ENCODE measurements at places on chromosomes 2 and 18. TPM values are rescaled to one million over a fixed set of nuclear protein-coding genes. Genes with fewer than 3 reads are reported as not detected.

GRCh38 chr2:153548536-153548935, 70.0 kb upstream of the RPRM start:
- no peak for DNase-seq
- H3K36me3 ChIP-seq: no peaks in the 10 kb centered on the region
- H3K4me3 ChIP-seq: no peak overlapping the region
- no peak overlapping the region for H3K27ac ChIP-seq

Gene TSPYL6
- not detected for total RNA-seq

DNA sequence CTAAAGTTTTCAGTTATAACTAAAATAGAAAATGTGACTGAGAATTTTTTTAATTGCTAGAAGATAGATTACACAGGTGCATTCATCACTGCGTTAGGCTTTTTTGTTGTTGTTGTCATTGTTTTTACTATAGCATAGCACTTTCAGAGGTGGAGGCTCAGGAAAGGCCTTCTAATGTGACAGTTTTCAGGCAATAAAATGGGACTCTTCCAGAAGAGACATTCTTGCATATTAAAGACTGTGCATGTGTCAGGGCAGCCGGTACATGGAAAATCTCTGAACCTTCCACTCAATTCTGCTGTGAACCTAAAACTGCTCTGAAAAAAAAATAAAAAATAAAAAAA, 175.2 kb downstream of the METTL4 start:
- no peaks in the 10 kb centered on the region for H3K36me3 ChIP-seq
- H3K4me1 ChIP-seq: no peaks in the 10 kb centered on the region
- no peak overlapping the region for H3K4me3 ChIP-seq

DNA sequence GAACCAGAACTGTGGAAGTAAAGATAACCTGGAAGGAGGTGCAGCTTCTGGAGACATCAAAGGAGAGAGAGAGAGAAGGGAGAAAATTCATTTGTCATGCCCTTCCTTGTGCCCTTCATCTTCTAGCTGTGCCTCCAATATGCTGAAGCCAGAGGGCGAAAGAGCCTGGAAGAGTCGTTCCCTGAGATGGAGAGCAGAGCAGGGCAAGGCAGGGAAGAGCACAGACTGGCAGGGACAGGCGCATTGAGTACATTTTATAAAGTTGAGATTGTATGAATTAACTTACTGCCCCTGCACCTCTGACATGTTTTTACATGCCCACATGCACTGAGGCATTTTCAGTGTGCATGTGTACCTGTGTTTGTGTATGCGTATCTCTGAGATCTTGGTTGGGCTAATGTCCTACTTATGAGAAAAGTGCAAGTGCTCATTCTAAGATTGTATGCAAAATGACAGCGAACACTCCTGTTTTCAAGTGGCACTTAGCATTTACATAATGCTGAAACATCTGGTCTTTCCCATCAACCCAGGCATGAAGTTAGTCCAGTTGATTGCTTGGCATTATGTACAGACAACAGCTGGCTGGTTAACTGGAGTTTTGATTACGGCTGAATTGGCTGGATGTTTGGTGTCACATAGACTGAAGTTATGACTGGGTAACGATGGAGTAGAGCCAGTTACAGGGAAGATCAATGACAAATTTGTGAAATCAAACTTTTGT, 23.7 kb upstream of the MMADHC start:
- H3K27ac ChIP-seq: no peak overlapping the region
- H3K36me3 ChIP-seq: no peaks in the 10 kb centered on the region
- DNase-seq: no peak
- peaks cover 6% of the 10 kb centered on the region for H3K4me1 ChIP-seq

Gene B4GALT6
- 0.32 TPM for total RNA-seq

Gene LRP1B
- total RNA-seq: not detected

DNA sequence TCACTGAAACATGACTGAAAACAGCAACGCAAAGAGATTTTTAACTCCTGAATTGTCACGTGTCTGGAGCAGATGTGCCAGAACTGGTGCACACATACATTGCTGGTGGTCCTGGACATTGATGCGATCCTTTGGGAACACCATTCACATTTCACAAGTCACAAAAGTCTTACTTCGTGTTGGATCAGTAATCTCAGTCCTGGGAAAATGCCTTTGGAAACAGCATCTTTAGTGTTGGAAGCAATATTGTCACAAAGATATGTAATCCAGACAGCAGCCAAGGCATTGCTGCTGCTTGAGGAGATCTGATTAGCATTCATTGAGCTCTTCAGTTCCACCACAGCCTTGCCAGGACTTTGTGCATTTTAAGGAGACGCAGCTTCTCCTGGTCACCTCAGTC, 126.2 kb upstream of the SH3BP4 start:
- H3K4me1 ChIP-seq: peaks cover 15% of the 10 kb centered on the region
- H3K4me3 ChIP-seq: no peak overlapping the region
- no peaks in the 10 kb centered on the region for H3K36me3 ChIP-seq
- H3K27ac ChIP-seq: no peak overlapping the region
- DNase-seq: no peak
- no peaks in the 10 kb centered on the region for H3K27me3 ChIP-seq

- no peak for DNase-seq
- H3K4me3 ChIP-seq: no peak overlapping the region
- no peaks in the 10 kb centered on the region for H3K4me1 ChIP-seq
- no peaks in the 10 kb centered on the region for H3K36me3 ChIP-seq
- H3K27ac ChIP-seq: no peak overlapping the region
These were observed 218.5 kb downstream of the TPGS2 start for GRCh38 chr18:36610258-36610657.

Gene IL36RN
- not detected for total RNA-seq

DNA sequence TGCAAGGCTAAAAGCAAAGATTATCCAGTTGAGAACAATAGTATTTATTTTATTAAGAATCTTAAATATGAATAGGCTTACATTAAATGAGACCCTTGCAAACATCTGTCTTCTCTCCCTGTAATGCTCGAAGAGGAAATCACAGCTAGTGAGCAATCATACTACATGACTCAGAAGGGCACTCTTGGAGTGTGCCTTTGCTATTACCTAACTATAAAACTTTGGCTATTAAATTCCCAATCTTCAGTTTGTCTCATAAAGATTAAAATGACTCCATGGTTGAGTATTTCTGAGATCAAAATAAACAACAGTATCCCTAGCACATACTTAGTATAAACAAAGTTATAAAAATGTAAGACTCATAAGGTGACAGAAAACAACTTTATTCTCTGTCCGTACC, 296.9 kb downstream of the KCNJ3 start:
- no peaks in the 10 kb centered on the region for H3K27me3 ChIP-seq
- H3K27ac ChIP-seq: no peak overlapping the region
- DNase-seq: no peak
- no peaks in the 10 kb centered on the region for H3K36me3 ChIP-seq

Gene KANSL1L
- 39.6 TPM for total RNA-seq

Gene VIT
- total RNA-seq: 8.1 TPM

DNA sequence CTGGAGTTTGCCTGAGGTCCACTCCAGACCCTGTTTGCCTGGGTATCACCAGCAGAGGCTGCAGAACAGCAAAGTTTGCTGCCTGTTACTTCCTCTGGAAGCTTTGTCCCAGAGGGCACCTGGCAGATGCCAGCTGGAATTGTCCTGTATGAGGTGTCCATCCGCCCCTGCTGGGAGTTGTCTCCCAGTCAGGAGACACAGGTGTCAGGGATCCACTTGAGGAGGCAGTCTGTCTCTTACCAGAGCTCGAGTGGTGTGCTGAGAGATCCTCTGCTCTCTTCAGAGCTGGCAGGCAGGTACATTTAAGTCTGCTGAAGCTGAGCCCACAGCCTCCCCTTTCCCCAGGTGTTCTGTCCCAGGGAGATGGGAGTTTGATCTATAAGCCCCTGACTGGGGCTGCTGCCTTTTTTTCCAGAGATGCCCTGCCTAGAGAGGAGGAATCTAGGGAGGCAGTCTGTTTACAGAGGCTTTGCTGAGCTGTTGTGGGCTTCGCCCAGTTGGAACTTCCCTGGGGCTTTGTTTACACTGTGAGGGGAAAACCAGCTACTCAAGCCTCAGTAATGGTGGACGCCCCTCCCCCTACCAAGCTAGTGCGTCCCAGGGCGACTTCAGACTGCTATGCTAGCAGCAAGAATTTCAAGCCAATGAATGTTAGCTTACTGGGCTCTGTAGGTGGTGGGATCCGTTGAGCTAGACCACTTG, 34.7 kb downstream of the TFPI start:
- peaks cover 5% of the 10 kb centered on the region for H3K36me3 ChIP-seq
- no peak overlapping the region for H3K27ac ChIP-seq
- no peaks in the 10 kb centered on the region for H3K27me3 ChIP-seq
- no peak for DNase-seq
- no peak overlapping the region for H3K4me3 ChIP-seq

Gene MOCOS
- total RNA-seq: 0.21 TPM

DNA sequence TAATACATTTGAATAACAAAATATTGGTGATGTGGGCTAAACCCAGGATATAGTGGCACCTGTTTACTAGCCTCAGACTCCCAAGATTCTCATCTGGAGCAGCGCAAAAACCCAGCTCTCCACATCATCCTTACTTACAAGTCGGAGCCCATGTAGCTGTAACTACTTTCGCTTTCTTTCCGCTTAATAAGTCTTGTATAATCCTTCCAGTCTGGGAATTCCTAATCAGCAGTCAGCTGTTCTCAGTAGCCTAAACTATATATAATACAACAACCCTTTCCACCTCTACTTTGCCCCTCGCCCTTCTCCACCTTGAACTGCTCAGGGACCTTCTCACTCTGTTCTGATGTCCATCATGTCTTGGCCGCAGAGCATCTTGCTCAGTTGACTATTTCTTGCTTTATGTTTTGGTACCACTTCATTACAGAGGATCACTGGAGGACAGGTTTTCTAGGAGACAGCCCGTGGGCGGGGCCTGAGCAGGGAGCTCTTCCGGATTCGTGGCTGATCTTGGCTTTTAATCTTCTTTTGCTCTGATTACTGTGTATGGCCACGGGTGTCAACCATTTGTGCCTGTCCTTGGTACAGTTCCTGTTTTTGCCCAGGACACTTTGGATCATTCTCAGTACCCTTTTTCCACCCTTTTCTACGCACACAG, 119.9 kb upstream of the SERTAD2 start:
- H3K36me3 ChIP-seq: no peaks in the 10 kb centered on the region
- no peaks in the 10 kb centered on the region for H3K4me1 ChIP-seq
- H3K27ac ChIP-seq: no peak overlapping the region
- no peaks in the 10 kb centered on the region for H3K27me3 ChIP-seq
- H3K4me3 ChIP-seq: no peak overlapping the region

GRCh38 chr2:225400060-225400511, 576 bp downstream of the NYAP2 start:
- H3K4me3 ChIP-seq: no peak overlapping the region
- H3K36me3 ChIP-seq: no peaks in the 10 kb centered on the region
- H3K27me3 ChIP-seq: no peaks in the 10 kb centered on the region
- no peak for DNase-seq

GRCh38 chr2:215019521-215020145, 118.8 kb downstream of the ABCA12 start:
- no peaks in the 10 kb centered on the region for H3K36me3 ChIP-seq
- H3K27ac ChIP-seq: no peak overlapping the region
- H3K4me1 ChIP-seq: no peaks in the 10 kb centered on the region
- no peaks in the 10 kb centered on the region for H3K27me3 ChIP-seq

Gene DSC1
- not detected for total RNA-seq

- H3K27ac ChIP-seq: no peak overlapping the region
- H3K4me3 ChIP-seq: no peak overlapping the region
- H3K4me1 ChIP-seq: no peaks in the 10 kb centered on the region
These were observed 237.5 kb upstream of the CHAC2 start for GRCh38 chr2:53530126-53530525.

GRCh38 chr2:237743561-237744269, 54.9 kb upstream of the RBM44 start:
- DNase-seq: peak; percentile 70
- H3K27me3 ChIP-seq: no peaks in the 10 kb centered on the region
- peaks cover 19% of the 10 kb centered on the region for H3K4me1 ChIP-seq
- H3K36me3 ChIP-seq: peaks cover 4% of the 10 kb centered on the region
- no peak overlapping the region for H3K4me3 ChIP-seq
- peak overlapping the region; percentile 87 for H3K27ac ChIP-seq

GRCh38 chr18:25563816-25564683, 212.1 kb upstream of the ZNF521 start:
- DNase-seq: no peak
- H3K36me3 ChIP-seq: no peaks in the 10 kb centered on the region
- H3K4me1 ChIP-seq: no peaks in the 10 kb centered on the region
- H3K4me3 ChIP-seq: no peak overlapping the region
- H3K27ac ChIP-seq: no peak overlapping the region

GRCh38 chr2:54015798-54016699, 45.3 kb upstream of the PSME4 start:
- no peak overlapping the region for H3K27ac ChIP-seq
- H3K4me3 ChIP-seq: no peak overlapping the region
- no peaks in the 10 kb centered on the region for H3K36me3 ChIP-seq

DNA sequence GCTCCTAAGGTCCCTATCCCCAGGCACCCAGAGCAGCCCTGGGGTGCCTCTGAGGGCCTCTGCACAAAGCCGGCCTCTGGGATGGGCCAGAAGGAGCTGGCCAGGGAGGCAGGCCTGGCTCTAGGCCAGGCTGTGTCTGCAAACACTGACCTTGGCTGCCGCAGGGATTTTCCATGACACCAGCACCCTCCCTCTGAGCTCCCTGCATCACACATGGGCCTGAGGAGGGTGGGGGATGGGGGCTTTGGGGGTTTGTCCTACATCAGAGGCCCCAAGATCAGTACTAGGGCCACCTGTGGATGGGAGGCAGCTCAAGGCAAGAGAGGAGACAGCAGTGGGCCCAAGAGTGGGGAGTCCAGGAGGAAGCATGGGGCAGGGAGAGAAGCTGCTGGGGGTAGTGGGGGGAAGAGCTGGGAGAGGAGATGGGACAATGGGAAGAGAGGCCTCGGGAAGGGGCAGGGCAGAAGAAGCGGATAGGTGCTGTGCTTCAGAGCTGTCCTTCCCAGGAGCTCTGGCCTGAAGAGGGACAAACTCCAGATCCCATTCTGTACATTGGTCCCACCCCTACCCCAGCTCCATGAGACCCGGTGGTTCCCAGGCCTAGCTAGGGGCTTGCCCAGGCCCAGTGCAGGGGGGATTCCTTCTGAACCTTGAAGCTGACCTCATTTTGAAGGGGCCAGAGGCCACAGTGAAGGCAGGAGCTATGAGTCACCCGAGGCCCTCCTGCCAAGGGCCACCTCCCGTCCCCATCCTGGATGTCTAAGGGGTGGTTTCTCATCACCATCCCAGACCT, 28.0 kb downstream of the KCNK3 start:
- no peaks in the 10 kb centered on the region for H3K36me3 ChIP-seq
- peak overlapping the region; percentile 70 for H3K27ac ChIP-seq
- peaks cover 27% of the 10 kb centered on the region for H3K4me1 ChIP-seq
- peak; percentile 47 for DNase-seq
- H3K4me3 ChIP-seq: no peak overlapping the region
- H3K27me3 ChIP-seq: no peaks in the 10 kb centered on the region

Gene PDE11A
- 0.75 TPM for total RNA-seq
